Stimulated activated CD8-positive, alpha-beta memory T cell treated with anti-CD3 and anti-CD28 coated beads, Interleukin-2, amount 100 ng/mL, for 1 hour (primary cell): ENCODE measurements at places on chromosomes 6 and 20.

GRCh38 chr6:92967362-92967761 lies 452.0 kb downstream of the EPHA7 start:
- DNase-seq = no peak

DNA sequence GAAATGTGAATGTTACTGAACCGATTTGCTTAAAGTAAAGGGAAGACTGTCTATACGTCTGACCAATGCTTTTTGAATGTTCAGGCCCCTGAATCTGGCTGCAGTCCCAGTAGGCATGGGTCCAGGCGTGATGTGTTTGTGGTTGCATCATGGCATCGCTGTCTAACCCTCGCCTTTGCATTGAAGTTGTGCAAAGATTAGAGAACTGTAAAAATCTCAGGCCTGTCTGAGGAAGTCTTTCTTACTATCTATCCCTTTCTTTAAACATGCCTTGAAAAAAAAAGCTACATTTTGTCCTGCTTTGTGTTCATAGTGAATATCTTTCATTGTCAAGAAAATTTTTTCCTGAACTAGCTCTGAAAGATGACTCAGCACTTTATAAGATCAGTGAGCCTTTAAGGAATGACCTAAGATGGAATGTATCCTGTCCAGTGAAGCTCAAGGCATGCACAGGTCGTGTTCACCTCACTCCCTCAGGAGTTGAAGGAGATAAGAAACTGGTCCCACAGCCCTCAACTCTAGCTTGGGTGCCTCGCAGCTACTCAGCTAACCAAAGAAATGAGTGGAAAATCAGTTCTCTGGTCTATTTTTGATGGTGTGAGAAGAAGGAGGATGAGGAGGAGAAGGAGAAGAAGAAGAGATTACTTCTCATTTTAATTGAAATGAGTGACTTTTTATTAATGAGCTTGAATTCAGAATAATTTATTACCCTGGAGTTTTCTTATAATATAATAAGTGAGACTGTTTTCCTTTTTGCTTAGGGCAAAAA lies 48.6 kb downstream of the TPD52L1 start:
- no peak for DNase-seq

- no peak for DNase-seq
Observed at GRCh38 chr6:4615891-4616290, 160.3 kb upstream of the CDYL start.

DNA sequence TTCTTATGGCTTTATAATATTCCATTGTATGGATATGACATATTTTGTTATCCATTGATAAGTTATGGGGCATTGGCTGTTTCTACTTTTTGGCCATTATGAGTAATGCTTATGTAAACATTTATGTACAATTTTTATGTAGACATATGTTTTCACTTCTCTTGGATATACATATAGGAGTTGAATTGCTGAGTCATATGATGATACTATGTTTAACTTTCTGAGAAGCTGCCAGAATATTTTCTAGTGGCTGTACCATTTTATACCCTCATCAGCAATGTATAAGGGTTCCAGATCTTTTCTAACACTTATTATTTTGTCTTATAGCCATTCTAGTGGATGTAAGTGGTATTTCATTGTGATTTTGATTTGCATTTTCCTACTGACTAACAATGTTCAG lies 23.1 kb downstream of the OTOR start:
- no peak for DNase-seq

DNA sequence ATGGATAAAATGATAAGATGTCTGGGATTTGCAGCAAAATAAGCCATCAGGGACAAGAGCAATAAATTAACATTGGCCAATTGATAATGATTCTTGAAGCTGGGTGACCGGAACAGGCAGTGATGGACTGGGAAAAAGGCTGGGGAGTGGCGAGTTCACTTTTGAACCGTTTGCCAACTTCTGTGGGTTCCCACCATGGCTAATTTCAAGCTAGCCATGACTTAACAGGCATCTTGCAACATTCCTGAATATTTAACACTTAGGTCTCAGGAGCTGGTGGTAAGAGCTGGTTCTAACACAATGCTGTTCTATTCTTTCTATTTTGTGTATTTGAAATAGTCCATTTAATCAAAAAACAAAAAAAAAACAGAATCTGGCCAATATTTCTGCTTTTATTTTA lies 37.6 kb upstream of the CD83 start:
- no peak for DNase-seq
